Panc1 (cell line): ENCODE measurements at places on chromosomes 13 and 19.

DNA sequence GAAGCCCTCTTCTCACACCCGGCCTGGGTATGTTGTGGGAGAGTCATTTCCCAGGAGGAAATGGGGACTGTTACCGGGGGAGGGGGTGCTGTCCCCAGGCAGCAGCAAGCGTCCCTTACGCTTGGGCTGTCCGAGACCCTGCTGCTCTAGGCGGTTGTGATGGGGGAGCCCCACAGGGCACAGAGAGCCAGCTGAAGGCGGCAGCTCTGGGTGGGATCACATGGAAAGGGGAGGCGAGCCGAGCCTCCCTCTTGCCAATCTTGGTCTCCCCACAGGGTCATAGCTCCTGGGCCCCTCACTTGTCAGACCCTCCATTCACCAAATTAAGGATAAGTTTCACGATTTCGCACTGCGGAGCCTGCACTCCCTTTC, 22.0 kb downstream of the EPN1 start:
- no peak for DNase-seq

DNA sequence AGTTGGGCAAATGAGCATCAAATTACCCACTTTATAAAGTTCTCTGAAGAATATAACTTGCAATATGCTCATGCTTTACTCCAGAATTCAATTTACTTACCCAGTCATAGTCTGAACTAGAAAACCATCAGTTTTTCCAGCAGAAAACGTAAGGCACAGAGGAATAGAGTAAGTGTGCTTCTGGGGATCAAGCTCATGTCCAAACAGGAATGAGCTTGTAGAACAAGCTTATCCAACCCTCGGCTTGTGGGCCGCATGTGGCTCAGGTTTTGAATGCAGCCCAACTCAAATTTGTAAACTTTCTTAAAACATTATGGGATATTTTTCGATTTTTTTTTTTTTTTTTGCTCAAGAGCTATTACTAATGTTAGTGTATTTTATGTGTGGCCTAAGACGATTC, 308.5 kb upstream of the KLF12 start:
- DNase-seq: no peak

DNA sequence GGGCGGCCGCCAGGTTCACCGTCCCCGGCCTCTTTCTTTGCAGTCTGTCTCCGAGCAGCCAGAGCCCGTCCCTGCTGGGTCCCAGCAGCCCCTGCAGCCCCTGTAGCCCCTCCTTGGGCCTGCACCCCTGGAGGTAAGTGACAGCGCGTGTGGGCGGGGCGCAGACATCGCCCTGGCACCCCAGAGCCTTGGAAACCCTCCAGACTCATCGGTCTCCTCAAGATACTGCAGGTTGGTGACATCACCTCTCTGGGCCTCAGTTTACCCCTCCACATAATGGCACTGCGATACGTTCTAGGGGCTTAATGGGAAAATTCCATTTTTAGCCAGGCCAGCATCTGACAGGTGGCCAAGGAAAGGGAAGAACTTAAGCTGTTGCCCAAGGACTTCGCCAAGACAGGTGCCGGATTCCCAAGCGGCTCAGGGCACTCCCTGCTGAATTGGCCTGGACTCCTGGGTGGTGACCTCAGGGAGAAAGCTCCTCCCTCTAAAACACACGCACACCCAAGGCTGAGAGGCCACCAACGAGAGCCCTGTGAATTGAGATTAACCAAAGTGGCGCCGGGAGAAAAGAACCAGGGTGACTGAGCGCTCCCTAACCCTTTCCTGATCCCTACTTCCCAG, 13.1 kb downstream of the MAST3 start:
- no peak for DNase-seq

DNA sequence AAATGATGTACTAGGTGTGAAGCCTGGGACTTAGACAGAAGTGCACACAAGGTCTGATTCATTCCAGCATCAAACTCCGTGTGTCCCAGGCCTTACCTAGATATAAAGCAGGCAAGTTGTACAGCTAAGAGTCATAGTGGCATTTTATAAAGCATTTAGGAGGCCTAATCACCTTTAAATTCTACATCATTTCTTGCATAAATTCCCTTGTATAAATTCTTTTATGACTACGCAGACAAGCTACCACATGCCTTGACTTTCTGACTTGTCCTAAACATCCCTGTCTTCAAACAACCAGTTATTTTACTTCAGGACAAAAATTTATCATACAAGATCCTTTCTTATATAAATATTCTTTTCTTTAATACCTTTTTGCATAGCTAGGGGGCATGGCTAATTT, 22.5 kb downstream of the TMEM255B start:
- no peak for DNase-seq

- DNase-seq: no peak
Measured at GRCh38 chr19:13094771-13095392, 7.8 kb downstream of the LYL1 start.

- no peak for DNase-seq
Measured at GRCh38 chr13:21243045-21243897, 66.8 kb downstream of the MRPL57 start.

DNA sequence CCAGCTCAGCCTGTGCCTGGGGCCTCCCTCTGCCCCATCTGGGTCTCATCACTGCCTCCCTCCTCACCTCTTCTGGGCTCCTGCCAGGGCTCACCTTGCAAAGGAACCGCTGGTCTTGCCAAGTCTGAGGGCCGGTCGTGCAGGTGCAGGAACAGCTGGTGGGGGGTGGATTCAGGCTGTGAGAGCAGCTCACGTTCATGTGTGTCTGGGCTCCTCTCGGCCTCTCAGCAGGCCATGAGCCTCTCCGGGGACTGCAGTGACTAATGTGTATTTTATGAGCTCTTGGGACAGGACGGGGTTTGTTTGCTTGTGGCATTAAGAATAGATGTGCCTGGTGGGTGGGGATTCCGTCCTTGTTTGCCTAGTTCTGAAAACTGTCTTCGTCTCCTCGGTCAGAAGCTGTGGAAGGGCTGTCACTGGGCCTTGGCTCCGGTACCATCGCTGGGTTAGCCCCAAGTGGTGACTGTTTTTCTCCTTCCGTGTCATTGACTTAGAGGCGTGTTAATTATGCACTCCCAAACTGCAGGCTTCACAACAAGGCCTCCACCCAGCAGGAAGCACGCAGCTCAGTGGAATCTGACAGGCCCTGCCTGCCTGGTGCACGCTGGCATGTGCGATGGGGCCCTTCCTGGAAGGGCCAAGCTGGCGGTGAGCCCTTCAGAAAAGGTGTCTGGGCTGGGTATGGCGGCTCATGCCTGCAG, 77.6 kb downstream of the KDM4B start:
- no peak for DNase-seq

DNA sequence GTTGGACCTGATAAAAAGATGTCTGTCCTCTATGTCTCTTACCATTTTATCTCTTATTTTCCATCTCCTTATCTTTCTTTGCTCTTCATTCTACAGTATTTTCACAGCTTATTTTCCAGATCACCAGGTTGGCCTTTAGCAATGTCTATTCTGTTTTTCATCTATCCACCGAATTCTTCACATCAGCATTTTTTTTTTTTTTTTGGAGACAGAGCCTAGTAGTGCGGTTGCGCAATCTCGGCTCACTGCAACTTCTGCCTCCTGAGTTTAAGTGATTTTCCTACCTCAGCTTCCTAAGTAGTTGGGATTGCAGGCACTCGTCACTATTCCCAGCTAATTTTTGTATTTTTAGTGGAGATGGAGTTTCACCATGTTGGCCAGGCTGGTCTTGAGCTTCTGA, 49.0 kb downstream of the DNAJC15 start:
- no peak for DNase-seq

GRCh38 chr13:40215311-40215710, 451.1 kb downstream of the FOXO1 start:
- no peak for DNase-seq

GRCh38 chr19:54517483-54517882, 14.9 kb downstream of the LAIR2 start:
- peak; percentile 75 for DNase-seq

DNA sequence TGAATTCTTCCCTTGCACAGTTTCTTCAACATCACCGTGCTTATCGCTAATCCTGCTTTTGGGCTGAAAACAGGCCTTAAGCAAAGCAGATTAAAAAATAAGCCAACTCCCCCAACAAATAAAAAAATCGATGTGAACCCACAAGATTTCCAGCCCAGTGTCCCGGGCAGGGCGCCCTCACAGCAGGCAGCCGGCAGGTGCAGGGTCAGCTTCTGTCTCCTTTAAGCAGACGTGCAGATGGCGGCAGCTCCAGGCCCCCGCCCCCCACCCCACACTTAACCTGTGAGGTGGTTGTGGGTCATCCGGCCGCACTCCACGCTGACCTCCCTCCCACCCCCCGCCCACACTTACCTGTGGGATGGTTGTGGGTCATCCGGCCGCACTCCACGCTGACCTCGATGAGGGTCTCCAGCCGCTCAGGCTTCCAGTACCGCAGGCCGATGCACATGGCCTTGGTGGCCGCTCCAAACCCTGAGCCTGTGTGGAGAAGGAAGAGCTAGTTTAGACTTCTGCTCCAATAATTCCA, 19.8 kb downstream of the ADPRHL1 start:
- DNase-seq: no peak

DNA sequence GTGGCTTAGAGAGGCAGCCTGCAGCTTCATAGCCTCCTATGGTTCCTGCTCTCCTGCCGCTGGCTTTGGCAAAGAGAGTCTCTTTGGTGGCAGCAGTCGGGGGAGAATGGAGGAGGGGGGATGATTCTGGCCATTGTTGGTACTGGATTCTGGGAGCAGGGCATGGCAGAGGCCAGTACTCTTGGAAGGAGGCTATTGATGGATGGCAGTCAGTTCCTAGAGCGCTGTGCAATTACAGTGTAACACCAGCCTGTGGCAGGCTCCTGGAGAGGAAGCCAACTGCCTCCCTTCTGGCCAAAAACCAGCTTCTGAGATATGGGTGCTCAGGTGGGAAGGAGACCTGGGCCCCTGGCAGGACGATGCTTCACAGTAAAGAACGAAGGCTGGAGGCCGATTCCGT, 47.9 kb upstream of the TMTC4 start:
- no peak for DNase-seq

DNA sequence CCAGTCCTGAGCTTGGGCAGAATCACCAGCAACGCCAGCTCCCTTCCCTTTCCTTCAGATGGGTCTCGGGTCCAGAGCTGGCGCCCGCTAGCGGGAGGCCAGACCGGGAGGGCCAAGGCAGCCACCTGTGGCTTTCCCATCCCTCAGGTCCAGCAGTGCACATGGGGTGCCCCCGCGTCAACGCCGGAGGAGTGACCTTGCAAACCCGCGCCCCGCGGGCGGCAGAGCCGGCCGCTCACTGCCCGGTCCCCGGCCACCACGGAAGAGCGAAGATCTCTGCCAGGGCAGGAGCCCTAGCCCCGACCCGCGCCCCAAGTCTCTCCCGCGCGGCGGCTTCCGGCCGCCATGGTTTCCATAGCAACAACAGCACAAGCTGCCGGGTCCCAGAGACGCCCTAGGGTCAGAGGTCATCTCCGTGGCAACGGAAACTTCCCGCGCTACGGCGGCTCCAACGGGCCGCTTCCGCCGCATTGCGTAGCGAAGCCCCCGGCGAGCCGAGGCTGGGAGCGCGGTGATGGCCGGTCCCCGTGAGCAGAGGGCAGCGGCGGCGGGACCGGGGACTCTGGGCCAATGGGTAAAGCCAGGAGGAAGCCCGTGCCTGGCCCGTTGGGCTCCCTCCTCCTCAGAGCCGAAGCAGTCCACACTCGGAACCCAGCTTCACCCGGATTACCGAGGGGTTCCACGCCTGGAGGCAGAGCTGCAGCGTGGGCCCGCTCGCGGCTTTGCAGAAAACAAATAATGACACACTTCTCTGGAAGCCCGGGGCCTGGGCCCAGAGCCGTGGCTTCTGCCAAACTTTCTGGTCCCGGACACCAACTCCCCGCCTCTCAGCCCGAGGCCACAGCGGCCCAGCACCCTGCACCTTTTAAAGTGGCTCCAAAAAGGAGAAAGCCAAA, 7.4 kb downstream of the FGF14 start:
- peak; percentile 17 for DNase-seq

DNA sequence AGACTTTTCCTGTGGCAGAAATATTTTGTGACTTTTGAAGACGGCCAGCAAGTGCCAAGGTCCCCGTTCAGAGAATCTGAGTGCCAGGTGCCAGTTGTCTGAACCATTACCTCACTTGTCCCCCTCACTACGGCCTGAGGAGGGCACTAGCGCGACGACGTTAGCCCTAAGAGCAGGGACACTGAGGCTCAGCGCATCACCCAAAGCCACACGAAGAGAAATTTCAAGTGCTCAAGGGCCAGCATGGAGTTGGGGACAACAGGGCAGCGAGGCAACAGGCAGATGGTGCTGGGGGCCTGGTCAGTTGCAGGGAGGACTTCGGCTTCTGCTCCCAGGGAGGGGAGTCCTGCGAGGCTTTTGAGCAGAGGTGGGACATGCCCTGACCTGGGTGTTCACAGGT, 9.5 kb upstream of the TYK2 start:
- no peak for DNase-seq

DNA sequence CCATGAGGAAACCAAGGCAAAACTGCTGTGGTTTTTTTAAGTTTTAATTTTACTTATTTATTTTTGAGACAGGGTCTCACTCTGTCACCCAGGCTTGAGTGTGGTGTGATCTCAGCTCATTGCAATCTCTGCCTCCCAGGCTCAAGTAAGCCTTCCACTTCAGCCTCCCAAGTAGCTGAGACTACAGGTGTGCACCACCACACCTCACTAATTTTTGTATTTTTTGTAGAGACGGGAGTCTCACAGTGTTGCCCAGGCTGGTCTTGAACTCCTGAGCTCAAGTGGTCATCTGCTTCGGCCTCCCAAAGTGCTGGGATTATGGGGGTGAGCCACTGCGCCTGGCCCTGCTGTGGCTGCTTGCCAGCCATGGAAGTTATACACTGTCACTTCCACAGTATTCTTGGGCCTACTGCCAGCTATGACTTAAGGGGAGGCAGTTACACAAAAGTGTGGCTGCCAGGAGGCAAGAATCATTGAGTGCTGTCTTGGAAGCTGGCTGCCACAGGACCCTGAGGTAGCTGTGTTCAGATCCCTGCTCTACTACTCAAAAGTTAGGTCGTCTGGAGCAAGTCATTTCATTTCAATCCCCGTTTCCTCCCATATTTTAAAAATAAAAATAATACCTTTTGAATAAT, 12.7 kb downstream of the FARP1 start:
- DNase-seq: no peak

- DNase-seq: no peak
Measured at GRCh38 chr13:35139591-35139990, 197.5 kb downstream of the NBEA start.

DNA sequence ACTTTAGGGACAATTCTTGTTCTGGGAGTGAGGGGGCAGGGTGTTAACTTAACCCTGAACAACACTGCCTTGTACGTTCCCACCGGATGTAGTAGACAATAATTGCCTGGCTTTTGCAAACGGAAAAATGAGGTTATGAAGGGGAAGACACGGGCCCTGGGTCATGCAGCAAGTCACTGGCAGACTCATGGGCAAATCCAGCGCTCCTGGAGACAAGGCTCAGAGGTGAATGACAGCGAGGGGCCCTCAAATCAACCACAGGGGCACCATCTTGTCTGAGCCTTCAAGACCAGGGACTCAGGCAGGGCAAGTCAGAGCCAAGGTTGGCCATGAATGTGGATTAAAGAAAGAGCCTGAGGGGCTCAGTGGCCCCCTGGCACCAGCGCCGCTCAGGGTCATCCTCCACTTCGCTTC, 2.8 kb downstream of the RASA3 start:
- DNase-seq: no peak

DNA sequence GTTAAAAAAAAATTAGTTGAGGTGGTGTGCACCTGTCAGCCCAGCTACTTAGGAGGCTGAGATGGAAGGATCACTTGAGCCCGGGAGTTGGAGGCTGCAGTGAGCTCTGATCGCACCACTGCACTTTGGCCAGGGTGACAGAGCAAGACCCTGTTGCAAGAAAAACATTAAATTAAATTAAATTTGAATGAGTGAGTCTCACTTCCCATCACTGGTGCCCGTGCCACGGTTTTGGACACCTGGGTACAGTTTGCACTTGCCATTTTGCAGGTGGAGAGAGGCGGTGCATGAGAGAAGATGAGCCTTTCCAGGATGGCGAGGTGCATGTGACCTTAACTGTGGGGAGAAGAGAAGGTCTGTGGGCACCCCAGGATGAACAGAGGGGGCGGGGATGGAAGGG, 60.3 kb upstream of the ZNF536 start:
- no peak for DNase-seq
